ENCODE measurements at places on chromosomes 2 and 18. TPM values are rescaled to one million over a fixed set of nuclear protein-coding genes. Genes with fewer than 3 reads are reported as not detected.
A peak's percentile ranks its signal among the peaks of the same experiment; 100 is the strongest.

DNA sequence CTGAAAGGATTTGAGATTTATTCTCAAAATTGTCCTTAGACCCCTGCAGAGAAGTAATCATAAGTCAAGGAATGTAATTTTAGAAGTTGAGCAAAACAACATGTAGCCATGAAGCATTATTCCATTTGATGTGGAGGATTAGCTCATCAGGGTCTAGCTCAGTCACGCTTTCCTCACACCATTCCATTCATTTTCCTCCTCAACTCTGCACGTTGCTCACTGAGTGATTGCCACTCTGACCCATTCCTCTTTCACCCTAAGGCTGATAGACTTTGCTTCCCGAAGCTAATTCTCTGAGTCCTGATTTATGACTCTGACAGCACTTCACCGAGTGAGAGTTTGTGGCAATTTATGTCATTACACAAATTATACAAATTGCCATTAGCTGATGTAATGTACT lies 820.6 kb upstream of the PIK3C3 start:
- no peaks in the 10 kb centered on the region for H3K36me3 ChIP-seq
- H3K27ac ChIP-seq, result no peak overlapping the region
- DNase-seq, result no peak
- no peaks in the 10 kb centered on the region for H3K4me1 ChIP-seq

DNA sequence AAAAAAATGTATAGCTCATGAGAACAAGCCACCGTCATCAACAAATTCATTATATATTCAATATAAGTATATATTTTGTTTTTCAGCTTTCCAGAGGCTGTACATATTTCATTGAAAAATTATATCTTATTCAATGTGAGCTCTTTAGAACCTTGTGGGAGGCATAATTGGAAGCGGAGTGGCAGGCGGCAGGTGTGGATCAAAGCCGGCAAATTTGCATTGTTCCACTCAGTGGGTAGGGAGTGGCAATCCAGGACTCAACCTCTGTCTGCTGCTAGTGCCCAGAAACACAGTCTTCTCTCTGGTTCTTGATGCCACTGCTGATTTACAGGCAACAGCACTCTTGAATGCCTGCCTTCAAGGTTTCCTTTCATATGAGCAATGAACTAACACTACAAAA lies 46.9 kb downstream of the GCA start:
- no peaks in the 10 kb centered on the region for H3K36me3 ChIP-seq
- no peak for DNase-seq
- no peaks in the 10 kb centered on the region for H3K4me1 ChIP-seq
- no peaks in the 10 kb centered on the region for H3K27me3 ChIP-seq

Gene TSPYL6
- not detected for polyA plus RNA-seq

GRCh38 chr2:146785101-146785500 lies 1059.7 kb upstream of the ACVR2A start:
- H3K4me3 ChIP-seq, result no peak overlapping the region
- no peaks in the 10 kb centered on the region for H3K36me3 ChIP-seq
- H3K27me3 ChIP-seq, result no peaks in the 10 kb centered on the region
- H3K27ac ChIP-seq, result peak overlapping the region; percentile 37
- DNase-seq, result no peak

DNA sequence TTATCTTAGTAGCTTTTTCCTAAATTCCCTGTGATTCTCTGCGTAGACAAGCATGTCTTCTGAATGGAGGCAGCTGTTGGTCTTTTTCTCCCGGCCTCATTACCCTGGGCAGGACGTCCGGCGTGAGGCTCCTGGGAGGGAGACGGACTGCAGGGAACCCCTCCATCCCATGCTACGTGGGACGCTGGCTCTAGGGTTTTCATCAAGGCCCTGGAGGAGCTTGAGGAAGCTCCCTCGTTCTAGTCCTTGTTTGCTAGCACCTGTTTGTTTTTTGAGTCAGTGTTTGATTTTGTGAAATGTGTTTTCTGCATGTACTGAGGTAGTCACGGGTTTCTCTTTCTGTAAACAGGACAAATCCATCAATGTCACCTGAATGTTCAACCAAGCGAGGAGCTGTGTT lies 99.3 kb upstream of the TMEM18 start:
- no peak overlapping the region for H3K27ac ChIP-seq
- no peaks in the 10 kb centered on the region for H3K36me3 ChIP-seq
- H3K27me3 ChIP-seq, result no peaks in the 10 kb centered on the region
- H3K4me1 ChIP-seq, result no peaks in the 10 kb centered on the region
- DNase-seq, result no peak

Gene CCDC150
- not detected for polyA plus RNA-seq

DNA sequence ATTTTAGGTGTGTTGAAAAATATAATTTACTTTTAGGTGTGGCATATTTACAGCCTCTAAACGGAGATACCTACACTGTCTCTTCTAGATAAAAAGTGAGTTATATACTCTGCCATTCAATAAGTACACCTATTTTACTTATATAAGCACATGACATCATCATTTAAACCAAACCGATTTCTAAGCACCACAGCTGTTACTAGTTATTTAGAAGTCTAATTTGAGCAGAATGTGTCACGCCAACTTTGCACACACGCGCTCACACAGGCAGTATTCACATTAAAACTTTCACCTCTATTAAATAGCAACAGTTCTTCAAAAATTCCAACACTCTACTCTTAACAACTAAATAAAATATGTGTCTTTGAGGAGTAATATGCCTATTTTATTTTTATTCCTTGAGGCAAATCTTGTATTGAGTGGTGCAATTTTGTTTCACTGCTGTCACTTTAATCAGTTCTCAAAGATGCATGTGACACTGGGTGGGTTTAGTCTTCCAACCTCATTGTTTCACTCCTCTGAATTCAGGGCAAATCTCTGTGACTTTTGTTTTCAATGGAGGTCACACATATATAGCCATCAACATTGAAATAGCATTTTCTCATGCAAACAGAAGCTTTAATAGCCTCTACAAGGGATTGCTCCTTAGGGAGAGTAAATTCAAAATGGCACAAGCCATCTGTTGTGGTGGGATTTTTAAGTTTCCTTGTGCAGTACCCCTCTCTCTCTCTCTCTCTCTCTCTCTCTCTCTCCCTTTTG lies 721.0 kb downstream of the PLCL1 start:
- no peak overlapping the region for H3K27ac ChIP-seq
- H3K4me1 ChIP-seq, result no peaks in the 10 kb centered on the region
- no peaks in the 10 kb centered on the region for H3K27me3 ChIP-seq
- no peaks in the 10 kb centered on the region for H3K36me3 ChIP-seq

DNA sequence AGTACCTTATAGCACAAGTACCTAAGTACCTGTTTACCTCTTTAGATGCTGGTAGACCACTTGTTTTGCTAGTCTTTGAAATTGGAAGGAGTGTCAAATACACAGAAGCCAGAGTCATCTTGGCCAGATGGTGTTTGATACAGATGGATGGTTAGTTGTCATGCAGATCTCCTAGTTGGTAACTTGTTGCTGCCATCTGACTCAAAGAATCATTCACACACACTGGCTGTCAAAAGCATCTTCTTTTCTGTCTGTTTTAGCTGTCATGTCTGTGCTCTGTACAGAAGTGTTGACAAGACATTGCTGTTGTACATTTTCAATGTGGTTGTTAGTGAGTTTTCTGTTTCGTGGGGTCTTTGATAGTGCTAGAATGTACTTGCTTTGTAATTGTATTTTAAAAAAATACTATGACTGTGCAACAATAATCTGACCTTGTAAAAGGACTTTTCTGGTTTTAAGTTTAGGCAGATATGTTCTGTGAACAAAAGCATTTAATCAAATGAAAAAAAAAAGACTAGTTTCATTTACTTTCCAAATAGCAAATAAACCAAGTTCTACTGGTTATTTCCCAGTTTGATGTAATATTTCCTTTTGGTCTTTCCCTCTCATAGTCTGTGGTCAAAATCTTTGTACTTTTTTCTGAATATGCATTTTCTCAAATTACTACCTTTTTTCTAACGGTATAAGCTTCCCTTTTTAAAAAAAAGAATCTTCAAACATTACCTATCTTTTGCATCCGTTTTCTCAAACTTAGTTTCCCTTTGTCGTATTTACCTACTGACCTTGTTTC lies 39.9 kb downstream of the TANK start:
- no peaks in the 10 kb centered on the region for H3K36me3 ChIP-seq
- no peak overlapping the region for H3K4me3 ChIP-seq
- no peaks in the 10 kb centered on the region for H3K27me3 ChIP-seq
- H3K27ac ChIP-seq, result no peak overlapping the region
- no peaks in the 10 kb centered on the region for H3K4me1 ChIP-seq

GRCh38 chr2:41222593-41222992 lies 770.7 kb upstream of the SLC8A1 start:
- no peaks in the 10 kb centered on the region for H3K4me1 ChIP-seq
- no peak for DNase-seq
- H3K36me3 ChIP-seq, result no peaks in the 10 kb centered on the region
- H3K4me3 ChIP-seq, result no peak overlapping the region
- H3K27ac ChIP-seq, result no peak overlapping the region

Gene SPATA3
- polyA plus RNA-seq, result not detected

DNA sequence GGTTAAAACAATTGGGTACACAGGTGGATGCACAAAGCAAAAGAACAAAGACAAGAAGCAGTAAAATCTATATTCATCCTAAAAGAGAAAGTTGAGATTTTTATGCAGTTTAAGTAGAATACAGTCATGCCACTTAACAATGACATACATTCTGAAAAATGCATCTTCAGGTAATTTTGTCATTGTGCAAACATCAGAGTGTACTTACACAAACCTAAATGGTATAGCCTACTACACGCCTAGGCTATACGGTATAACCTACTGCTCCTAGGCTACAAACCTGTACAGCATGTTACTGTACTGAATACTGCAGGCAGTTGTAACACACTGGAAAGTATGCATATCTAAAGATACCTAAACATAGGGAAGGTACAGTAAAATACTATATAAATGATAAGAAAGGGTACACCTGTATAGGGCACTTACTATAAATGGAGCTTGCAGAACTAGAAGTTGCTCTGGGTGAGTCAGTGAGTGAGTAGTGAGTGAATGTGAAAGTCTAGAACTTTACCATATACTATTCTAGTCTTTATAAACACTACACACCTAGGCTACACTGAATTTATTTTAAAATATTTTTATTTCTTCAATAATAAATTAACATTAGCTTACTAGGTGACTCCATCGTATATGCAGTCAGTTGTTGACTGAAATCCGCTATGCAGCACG lies 132.9 kb downstream of the BARD1 start:
- H3K27me3 ChIP-seq, result no peaks in the 10 kb centered on the region
- H3K4me3 ChIP-seq, result no peak overlapping the region
- no peak for DNase-seq
- H3K4me1 ChIP-seq, result no peaks in the 10 kb centered on the region
- no peaks in the 10 kb centered on the region for H3K36me3 ChIP-seq

- no peaks in the 10 kb centered on the region for H3K27me3 ChIP-seq
- H3K4me3 ChIP-seq, result no peak overlapping the region
These were observed 22.1 kb downstream of the MTX2 start for GRCh38 chr2:176291335-176291734.

GRCh38 chr2:47057687-47058002 lies 97.5 kb downstream of the STPG4 start:
- H3K4me1 ChIP-seq, result peaks cover 78% of the 10 kb centered on the region
- peak overlapping the region; percentile 89 for H3K27ac ChIP-seq
- H3K36me3 ChIP-seq, result no peaks in the 10 kb centered on the region
- H3K4me3 ChIP-seq, result no peak overlapping the region

Gene TOGARAM2
- not detected for polyA plus RNA-seq

Gene PREB
- 50.1 TPM for polyA plus RNA-seq

DNA sequence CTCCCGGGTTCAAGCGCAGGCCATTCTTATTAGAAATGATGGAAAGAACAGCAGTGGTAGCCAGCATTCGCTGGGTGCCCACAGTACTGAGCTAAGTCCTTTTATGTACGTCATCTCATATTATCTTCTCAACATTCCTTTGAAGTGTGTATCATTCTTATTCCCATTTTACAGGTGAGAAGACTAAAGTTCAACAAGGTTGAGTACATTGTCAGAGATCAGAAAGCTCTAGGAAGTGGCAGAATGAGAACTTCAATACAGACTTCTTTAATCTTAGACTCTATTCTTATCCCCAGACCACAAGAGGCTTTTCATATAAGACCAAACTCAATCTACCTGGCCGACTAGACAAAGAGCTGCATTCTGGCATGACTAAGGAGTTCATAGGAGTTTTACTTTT lies 86.7 kb downstream of the NPAS2 start:
- no peak overlapping the region for H3K27ac ChIP-seq
- H3K27me3 ChIP-seq, result no peaks in the 10 kb centered on the region
- H3K36me3 ChIP-seq, result no peaks in the 10 kb centered on the region

DNA sequence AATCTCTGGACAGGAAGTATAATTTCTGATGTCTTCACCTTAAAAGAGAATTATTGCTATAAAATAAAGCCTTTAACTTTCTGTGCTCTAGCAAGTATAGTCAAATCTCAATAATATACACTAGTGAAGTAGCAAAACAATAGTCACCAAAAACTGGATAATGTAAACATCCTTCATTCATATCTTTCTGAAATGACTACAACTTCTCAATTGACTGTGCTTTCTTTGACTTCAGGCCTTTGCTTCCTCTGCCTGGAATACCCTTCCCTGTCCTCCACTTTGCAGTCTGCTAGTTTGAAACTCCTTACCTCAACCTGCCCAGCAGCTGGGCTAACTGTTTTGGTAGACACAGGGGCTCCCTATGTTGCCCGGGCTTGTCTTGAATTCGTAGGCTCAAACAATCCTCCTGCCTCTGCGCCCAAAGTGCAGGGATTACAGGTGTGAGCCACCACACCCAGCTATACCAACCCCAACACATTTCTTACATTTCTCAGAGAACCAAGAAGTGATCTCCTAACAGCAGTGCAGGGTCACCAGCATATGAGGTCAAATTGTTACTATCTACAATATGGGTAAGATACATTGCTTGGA lies 6.6 kb upstream of the PCBP1 start:
- DNase-seq, result peak; percentile 42
- peaks cover 35% of the 10 kb centered on the region for H3K36me3 ChIP-seq
- H3K4me1 ChIP-seq, result peaks cover 27% of the 10 kb centered on the region

- H3K27me3 ChIP-seq, result no peaks in the 10 kb centered on the region
- peak; percentile 66 for DNase-seq
- H3K36me3 ChIP-seq, result no peaks in the 10 kb centered on the region
- no peak overlapping the region for H3K4me3 ChIP-seq
These were observed 44.9 kb downstream of the LMAN2L start for GRCh38 chr2:96694816-96695455.

Gene OBSL1
- 15.6 TPM for polyA plus RNA-seq

DNA sequence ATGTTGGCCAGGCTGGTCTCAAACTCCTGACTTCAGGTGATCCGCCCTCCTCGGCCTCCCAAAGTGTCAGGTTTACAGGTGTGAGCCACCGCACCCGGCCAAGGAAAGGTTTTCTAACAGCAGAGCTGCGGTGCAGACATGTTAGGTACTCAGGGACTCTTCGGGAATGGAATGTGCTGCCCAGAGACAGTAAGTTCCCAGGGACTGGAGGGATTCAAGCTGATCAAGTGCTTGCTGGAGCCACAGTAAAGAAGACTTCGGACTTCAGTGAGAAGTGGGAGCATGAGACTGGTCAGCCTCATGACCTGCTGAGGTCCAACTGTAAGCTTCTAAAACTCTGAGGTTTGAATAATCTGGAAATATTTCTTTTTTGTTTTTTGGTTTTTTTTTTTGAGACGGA lies 7.8 kb upstream of the DES start:
- peak overlapping the region; percentile 99 for H3K27ac ChIP-seq
- H3K4me1 ChIP-seq, result no peaks in the 10 kb centered on the region
- DNase-seq, result no peak
- H3K36me3 ChIP-seq, result no peaks in the 10 kb centered on the region

Measured in sigmoid colon (tissue), 7 donors.